ENCODE measurements at places on chromosomes 1 and 21.

DNA sequence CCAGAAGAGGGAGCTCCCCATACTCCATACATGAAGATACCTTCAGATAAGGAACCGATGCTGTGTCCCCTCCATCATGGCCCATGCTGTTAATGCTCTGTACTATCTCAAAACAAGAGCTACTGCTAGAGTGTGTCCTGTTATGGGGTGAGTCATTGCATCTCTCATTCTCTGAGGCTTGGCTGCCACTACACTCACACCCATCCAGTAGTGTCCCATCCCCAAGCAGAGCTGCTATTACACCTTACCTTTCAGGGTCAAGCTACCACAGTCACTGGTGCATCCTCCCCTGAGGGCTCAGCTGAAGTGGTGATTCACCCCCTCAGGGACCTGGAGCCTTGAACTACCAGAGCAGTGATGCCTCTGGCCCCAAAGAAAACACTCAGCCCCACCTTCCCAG lies 198.5 kb downstream of the PLA2G4A start:
- DNase-seq: no peak

DNA sequence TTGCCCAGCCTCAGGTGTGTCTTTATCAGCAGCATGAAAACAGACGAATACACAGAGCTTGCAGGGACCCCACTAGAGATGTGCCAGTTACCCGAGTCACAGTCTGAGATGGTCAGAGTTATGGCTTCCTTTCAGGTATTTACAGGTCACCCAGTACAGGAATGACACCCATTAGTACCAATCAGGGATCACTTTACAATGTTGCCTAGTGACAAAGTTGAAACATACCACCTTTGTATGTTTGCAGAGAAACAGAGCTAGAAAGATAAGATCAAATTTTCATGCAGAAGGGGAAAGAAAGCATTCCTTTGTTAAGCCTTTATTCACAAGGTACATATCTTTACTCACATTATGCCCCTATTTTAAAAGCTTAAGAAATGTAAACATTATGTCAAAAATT lies 137.6 kb downstream of the RGS7 start:
- DNase-seq: no peak

GRCh38 chr1:233304489-233305102 lies 9.1 kb upstream of the PCNX2 start:
- DNase-seq: no peak

GRCh38 chr1:202621446-202621845 lies 88.8 kb downstream of the SYT2 start:
- DNase-seq: peak; percentile 62

- DNase-seq: no peak
Observed at GRCh38 chr1:41953291-41953690, 34.6 kb upstream of the HIVEP3 start.

DNA sequence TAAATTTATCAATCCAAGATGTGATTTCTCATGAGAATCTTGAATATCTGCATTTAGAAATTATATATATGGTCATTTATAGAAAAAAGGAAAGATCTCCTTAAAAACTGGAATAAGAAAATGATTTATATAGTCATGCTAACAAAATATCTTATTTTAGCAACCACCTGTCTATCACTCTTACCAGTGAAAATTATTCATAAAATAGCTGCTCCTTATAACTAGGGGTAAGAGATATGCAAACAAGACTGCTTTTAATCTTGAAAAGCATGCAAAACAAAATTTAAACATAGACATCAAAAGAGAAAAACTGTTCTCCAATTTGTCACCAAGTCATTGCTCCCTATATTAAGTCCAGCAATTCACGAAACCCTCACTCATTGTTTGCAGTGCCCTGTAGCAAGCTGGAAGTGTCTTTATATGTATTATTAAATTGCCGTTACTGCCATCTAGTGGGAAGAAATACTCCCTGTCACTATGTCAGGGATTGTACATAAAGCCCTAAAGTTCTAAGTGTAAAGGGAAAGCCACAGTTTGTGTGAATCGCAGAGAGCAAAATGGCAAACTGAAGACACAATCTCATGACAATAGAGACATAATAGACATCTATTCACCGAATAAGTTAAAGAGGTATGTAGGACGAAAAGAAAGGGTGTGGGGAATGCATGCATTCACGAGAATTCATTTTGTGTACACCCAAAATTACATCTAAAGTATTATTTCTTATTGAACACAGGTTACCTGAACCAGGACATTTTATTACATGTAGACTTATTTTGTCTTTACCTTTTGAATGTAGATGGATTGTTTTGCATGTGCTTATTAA lies 600.5 kb downstream of the USP25 start:
- DNase-seq: no peak

GRCh38 chr1:116722016-116722838 lies 32.0 kb upstream of the CD2 start:
- no peak for DNase-seq

- DNase-seq: no peak
Observed at GRCh38 chr1:101193733-101194169, 43.1 kb upstream of the S1PR1 start.

DNA sequence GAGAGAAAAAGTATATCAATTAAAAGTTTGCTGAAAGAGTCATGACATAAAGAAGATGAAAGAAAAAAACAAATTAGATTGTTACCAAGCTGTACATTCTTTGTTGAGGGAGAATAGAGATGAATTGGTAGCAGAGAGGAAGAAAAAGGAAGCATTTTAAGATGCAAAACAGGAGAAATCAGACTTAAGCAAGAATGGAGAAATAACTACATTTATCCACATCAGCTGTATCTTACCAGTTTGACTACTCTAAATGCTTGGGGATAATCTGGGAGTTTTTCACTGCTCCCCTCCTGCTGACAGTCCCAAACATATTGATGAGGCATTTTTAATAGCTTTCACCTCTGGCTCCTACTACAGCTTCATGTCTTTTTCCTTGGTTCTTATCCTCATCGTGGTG lies 16.8 kb upstream of the PTPRC start:
- DNase-seq: no peak

- DNase-seq: no peak
Observed at GRCh38 chr1:226454349-226454748, 46.5 kb upstream of the PARP1 start.

GRCh38 chr1:53504901-53505300 lies 45.7 kb downstream of the DMRTB1 start:
- DNase-seq: no peak

- peak; percentile 42 for DNase-seq
Observed at GRCh38 chr21:43849532-43850299, 15.3 kb upstream of the AGPAT3 start.

- DNase-seq: no peak
Observed at GRCh38 chr1:94125551-94126514, 4.9 kb upstream of the ABCA4 start.

GRCh38 chr1:956636-957035 lies 2.4 kb downstream of the NOC2L start:
- DNase-seq: no peak

- DNase-seq: no peak
Observed at GRCh38 chr1:15305468-15305770, 58.4 kb downstream of the FHAD1 start.

GRCh38 chr1:66251546-66251945 lies 282.4 kb upstream of the SGIP1 start:
- DNase-seq: no peak

DNA sequence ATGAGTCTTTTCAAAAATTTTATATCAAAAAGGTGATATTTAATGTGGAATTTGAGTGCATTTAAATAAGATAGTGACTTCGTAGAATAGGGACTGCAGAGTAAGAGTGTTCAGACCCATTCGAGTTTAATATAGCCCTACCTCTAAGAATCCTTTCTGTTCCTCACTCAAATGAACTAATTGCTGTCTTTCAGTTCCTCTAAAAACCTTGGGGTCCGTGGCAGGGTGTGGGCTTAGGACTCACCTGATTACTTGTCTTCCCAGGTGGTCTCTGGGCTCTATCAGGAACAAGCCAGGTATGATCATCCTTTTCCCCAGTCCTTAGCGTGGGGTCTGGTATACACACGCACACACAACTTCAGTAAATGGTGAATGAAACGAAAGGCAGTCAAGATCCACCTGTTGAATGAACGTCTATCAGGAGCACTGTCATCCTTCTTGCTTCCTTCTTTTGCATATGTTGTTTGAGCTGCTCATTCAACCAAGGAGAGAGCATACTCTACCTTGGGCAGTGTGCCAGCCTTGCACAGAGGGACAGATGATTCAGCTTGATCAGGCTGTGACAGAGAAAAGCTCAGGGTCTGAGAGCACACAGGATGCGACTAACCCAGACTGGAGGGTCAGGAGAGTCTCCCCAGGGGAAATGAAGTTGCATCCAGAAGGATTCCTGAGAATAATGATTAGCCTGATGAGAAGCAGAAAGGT lies 1.2 kb upstream of the RNF11 start:
- no peak for DNase-seq

DNA sequence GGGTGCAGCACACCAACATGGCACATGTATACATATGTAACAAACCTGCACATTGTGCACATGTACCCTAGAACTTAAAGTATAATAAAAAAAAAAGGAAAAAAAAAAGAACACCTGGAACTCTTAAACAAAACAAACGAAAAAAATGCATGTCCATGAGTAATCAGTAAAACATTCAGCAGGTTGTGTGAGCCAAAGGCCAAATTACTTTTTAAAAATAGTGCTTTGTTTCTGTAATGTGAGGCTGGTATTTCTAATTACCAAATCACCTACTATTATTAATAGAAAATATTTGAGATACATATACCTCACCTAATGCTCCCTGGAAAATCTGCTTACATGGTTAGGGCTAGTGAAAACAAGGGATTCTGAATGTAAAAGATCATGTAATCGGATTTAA lies 294.4 kb upstream of the NR5A2 start:
- DNase-seq: no peak

- DNase-seq: no peak
Observed at GRCh38 chr1:173328961-173329360, 121.8 kb upstream of the TNFSF4 start.

- no peak for DNase-seq
Observed at GRCh38 chr1:13935336-13935735, 235.3 kb downstream of the PRDM2 start.

DNA sequence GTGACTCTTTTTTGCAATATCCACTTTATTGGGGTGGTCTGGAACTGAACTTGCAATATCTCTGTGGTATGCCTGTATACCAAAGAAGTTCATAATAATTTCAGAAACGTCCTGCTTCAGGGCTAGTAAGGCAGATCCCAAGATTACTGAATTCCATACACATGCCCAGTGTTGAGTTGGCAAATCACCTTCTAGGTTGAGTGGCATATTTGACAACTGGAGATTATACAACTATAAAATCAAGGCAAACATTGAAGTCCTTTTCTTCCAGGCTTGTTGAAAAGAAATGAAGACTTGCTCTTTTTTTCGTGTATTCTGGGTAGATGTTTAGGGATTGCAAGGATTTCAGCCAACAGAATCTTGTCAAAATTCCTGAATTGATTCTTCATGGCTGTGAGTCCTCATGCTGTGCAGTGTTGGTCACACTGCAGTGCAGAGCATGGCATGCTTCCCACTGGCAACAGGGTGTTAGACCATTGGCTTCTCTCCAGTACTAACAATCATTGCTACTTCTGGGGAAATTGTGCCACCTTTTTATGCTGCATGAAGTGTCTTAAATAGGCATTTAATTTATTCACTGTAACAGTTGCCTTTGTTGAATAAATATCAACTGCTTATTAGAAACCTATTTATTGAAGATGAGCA lies 367.1 kb upstream of the ADGRL4 start:
- DNase-seq: no peak

- DNase-seq: no peak
Observed at GRCh38 chr21:33401630-33401992, 1.6 kb upstream of the IFNGR2 start.

- DNase-seq: peak; percentile 85
Observed at GRCh38 chr1:153963850-153964331, 554 bp upstream of the SLC39A1 start.

DNA sequence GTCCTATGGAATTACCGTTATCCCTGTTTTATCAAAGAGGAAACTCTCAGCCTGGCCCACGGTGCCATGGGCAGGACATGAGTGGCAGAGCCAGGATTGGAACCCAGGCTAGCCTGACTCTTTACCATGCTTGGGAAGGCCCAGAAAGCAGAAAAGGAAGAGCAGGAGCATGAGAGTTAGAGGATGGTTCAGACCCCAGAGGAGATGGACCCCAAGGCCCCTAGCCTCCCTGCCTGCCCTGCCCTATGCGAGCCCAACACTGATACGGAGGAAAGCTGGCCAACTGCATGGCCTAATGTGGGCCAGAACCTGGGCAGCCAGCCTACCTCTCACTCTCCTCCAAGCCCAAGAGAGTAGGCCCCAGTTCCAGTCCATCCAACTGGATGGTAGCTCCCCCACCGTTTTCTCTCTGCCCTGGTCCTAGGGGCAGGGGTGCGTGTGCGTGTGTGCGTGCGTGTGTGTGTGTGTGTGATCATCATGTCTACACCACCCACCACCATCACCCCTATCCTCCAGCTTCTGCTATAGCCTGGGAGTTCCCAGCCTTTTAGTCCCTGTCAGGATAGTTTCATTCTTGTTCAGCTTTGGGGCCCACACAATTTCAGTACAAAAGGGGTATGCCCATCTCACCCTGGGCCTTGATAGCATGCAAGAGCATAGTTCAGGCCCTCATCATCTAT lies 15.4 kb upstream of the MEX3A start:
- no peak for DNase-seq

GRCh38 chr1:226428791-226429461 lies 21.0 kb upstream of the PARP1 start:
- DNase-seq: no peak

DNA sequence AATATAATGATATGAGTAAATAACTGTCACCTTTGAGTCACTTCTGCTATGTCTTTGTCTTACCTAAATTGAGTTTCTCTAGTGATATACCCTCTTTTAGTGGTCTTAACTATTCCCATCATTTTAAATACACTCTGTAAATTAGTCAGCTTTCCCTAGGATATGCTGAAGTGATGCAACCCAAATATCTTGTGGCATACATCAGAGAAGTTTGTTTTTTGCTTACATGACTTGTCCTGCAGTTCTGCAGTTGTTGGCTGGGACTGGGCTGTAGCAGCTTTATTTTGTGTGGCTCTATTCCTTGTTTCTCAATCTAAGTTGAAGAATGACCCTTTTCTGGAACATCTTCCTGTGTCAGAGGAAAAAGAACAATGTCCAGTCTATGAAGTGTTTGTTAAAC lies 76.4 kb downstream of the TTC3 start:
- DNase-seq: no peak

DNA sequence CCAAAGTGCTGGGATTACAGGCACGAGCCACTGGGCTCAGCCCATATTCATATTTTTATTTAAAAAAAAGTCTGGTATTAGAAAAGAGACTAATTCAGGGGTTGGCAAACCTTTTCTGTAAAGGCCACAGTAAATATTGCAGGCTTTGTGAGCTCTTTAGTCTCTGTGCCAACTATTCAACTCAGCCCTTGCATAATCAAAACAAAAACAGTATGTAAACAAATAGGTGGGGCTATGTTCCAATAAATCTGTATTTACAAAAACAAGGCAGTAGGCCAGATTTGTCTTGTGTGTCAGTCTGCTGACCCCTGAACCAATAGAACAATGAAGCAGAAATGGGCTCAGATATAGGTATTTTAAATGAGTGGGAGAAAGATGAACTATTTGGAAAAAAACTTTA lies 49.3 kb downstream of the CDC42BPA start:
- DNase-seq: no peak

GRCh38 chr1:172460887-172461315 lies 17.0 kb upstream of the PIGC start:
- no peak for DNase-seq
